ENCODE measurements at places on chromosomes 2 and 18.
A peak's percentile ranks its signal among the peaks of the same experiment; 100 is the strongest.

DNA sequence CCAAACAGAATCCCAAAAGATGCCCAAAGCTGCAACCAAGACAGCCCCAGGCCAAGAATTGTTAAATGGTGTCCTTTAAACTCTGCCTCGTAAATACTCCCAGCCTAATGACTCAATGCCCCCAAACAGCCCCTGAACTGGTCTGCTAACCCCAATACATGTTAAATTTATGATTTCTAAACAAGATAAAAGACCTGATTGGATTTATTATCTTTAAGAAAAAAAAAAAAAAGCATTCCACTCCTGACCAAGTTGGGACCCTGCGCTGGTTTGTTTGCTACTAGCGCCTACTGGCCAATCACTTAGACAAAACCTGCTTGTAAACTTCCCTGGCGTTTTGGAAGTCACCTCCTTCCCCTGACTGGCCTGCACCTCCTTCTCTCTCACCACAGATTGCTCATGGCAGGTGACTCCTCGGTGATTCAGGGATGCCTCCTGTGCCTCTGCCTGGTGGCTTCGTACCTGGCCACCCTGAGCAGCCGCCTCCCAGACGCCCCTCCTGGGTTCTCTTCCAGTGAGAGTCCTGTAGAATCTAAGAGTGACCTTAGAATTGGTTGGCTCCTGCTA lies 121.3 kb downstream of the BCL11A start:
- no peak for DNase-seq

GRCh38 chr2:121895723-121896571 lies 140.5 kb downstream of the TSN start:
- DNase-seq, result no peak

- DNase-seq, result no peak
Observed at GRCh38 chr18:7624697-7625096, 57.6 kb downstream of the PTPRM start.

GRCh38 chr2:55418072-55418471 lies 1.6 kb downstream of the CCDC88A start:
- DNase-seq, result no peak

GRCh38 chr2:5520463-5520972 lies 171.7 kb upstream of the SOX11 start:
- DNase-seq, result peak; percentile 74

DNA sequence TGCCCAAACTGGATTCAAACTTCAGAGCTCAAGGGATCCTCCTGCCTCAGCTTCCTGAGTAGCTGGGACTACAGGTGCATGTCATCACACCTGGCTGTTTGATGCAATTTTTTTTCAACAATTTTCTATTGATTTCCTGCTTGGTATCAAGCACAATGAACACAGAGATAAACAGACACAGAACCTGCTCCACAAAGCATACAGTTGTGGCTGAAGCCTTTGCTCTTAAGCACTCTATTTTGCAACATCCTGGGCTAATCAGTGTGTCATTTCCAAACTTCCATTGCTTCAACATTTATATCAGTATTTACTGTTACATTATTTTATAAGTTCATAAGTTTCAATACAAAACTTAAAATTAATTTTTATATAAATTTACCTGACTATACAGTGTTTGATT lies 79.4 kb downstream of the NEB start:
- DNase-seq, result no peak

DNA sequence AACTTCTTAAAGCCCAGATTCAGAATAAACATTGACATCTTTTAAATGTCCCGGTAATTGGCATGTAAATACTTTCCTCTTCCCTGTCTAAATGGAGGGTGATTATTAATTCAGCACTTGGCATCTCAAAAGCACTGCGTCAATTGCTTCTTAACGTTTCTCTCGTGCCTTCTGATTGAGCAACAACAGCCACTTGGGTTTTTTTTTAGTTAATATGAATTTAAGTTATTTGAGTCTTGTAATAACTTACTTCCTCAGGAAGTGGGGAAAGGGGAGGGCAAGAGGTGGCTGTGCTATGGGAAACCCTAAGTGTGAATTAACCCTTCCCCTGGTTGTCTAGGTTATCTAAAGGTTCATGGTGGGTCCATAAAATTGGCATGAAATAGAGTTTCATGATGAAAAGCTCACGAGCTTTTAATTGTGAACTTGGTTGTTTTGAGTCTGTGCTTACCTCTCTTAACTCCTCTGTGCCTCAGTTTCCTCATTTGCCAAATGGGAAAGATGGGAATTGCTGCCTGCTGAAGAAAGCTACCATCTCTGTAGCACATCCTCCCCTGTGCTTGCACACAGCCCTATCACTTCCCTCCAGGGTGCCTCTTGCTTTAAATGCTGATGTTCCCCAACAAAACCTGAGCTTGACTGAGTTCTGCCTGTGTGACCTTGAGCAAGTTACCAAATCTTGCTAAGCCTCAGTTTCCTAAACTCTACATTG lies 126.3 kb upstream of the BCL2L11 start:
- DNase-seq, result no peak

DNA sequence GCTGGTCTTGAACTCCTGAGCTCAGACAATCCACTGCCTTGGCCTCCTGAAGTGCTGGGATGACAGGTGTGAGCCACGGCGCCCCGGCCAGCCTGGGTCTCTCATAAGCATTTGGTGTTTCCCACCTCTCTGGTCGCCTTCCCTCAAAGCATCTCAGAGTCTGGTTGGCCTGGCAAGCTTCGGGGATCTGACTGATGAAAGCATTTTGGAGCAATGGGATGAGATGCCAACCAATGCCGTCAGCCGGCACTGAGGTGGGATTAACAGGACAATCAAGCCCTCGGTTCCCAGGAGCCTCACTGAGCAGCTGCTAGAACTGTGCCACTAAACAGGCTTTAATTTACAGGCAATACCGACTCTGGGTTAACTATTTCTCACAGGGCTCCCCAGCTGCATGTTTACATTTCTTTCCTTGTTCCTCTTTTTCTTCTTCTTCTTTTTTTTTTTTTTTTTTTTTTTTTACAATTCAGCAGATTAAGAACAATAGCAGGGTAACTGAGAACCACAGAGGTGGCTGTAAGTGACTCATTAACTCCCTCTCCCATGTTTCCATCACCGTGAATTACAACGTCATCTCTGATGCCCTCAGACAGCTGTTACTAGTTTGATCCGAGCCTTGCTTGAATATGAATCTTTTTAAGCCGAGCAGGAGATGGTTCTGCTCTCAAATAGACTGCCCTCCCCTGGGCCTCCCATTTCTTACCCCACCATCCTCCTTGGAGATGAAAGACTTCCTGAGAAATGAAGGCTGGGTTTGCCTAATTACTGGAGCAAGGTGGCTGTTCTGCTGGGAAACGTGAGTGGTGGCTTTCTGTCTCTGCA lies 37.9 kb downstream of the ODC1 start:
- no peak for DNase-seq

DNA sequence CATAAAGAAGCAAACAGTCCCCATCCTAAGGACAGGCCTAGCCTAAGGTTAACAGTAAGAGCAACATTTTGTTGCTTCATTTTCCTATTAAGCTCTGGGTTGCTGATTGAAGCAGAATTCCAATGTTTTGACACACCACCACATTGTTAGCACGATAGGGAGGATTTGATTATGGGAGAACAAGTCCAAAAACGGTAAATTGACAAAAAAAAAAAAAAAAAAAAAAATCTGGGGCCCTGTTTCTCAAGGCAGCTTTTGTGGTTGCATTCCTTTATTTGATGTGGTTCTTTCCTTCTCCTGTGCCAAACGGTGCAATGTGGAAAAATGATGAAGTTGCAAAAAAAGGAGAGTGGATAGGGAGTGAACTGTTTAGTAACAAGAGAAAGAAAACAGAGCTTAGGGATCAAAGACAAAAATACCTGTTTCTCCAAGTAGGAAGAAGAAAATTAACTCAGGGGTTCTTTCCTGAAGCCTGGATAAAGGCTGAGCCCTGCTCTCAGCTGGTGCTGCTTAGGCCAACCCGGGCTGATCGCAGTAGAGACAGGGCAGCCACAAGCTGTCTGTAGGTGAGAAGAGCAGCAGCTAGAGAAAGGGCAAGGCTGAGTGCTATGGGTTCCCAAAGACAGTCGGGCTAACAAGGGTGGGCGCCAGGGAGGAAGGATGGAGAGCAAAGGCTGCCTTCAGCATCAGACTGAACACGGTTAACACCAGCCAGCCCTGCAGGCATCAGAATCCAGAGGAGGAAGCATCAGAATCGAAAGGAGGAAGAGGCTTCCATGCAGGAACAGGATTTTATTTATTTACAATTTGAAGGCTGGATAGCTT lies 167.8 kb upstream of the FOSL2 start:
- DNase-seq, result no peak

- DNase-seq, result no peak
Observed at GRCh38 chr2:196278491-196278911, 107.1 kb upstream of the STK17B start.

GRCh38 chr2:15778529-15779219 lies 161.7 kb upstream of the MYCN start:
- no peak for DNase-seq

DNA sequence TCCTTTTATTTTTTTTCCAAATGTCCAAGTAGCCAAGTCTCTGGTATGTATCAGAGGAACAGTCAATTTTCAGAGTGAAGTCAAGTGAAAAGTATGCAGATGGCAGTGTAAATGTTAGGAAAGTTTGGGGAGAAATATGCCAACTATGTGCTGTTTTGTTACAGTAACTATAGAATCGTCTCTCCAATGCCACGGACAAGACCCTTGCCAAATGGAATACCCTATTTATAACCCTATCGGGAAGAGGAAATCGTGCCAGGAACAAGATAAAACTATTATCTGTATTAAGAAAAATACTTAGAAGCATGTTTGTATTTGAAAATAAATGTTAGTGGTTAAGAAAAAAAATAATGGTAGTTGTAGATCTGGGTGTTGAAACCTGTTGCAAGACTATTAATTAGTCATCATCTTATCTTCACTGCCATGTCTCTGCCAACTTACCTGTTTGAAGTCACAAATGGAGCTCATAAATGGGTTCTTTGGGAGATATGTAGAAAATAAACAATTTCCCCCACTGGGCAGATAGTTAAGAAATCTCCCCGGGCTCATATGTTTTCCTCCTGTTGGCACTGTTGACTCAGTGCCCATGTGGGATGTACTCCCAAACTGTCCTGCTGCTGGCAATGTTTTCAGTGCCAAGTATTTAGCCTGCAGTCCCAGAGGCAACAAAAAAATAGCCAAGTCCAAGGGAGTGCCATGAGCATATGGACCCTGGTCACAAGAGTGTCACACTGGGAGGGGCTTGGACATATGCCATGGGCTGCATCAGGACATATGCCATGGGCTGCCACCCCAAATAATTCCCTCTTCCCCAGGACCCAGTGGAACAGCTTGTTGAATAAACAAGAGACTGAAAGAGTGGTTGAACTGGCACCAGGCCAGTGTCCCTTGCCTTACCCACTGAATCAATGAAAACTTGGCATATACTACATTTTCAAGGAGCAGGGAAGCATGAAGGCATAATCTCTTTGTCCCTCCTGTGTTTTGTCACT lies 366.9 kb downstream of the OSR1 start:
- peak; percentile 59 for DNase-seq

DNA sequence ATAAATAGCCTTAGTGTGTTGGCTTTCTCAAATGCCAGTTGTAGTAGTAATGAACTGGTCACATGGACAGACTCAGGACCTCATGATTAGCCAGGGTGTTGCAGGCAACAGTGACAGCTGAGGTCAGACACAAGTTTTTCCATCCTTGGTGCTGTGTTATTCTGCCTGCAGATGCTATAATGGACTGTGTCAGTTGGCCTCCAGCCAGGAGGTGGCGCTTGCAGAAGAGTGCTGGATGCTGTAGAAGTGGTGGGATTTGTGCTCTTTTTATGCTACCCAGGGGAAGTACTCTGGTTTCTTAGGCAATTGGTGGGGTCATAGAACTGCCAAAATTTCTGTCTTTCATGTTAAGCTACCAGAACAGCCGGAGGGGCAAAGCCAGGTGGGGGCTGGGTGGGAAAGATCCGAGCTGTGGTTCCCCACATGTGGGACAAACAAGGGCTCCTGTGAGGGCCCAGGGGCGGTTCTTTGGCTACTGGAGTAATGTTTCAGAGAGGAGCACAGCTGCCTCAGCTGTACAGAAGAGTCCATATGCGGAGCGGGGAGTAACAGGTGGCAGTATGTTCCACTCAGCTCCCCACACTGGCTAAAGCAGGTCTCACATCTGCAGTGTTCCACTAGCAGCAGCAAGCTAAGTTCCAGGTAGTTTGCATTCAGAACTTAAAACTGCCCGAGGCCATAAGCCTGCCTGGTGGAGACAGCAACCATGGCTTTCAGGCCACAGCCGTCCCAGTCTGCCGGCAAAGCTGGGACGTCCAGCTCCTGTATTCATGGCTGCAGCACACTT lies 104.4 kb downstream of the GULP1 start:
- DNase-seq, result no peak

DNA sequence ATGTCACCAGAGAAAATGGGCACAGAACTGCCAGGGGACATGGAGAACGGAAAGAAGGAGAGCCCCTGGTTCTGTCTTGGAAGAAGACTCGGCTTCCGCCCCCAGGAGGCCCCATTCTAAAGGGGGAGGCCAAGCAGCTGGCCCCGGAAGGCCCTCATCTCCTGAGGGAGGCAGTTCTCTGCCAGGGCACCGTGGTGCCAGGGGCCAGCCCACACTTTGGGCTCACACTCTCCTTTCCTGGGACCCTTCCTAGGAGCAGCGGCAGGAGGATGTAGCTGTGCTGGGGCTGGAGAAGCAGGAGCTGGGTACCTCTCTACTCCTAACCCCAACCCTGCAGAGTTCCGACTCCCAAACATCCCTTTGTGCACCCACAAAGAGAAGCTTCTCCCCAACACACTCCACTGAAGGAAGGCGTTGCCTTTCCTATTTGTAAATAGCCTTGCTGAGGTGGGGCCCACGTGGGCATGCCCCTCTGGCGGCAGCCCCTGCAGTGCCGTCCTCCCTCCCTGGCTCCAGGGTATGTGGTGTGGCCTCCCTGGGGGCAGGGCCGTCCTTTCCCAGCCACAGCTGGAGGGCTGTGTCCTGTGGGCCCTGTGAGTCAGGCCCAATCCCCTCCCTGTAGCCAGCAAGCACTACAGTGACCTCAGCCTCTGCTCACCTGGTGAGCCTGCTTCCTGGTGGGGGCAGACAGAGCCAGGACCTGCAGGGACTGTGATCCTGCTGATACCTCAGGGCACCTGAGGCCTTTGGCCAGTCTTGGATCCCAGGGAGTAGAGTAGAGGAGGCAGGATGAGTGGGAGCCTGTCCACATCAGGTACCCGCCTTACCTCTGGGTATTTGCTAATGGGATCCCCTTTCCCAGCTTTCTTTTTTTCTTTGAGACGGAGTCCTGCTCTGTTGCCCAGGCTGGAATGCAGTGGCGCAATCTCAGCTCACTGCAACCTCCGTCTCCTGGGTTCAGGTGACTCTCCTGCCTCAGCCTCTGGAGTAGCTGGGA lies 26.6 kb downstream of the ZFP36L2 start:
- no peak for DNase-seq

DNA sequence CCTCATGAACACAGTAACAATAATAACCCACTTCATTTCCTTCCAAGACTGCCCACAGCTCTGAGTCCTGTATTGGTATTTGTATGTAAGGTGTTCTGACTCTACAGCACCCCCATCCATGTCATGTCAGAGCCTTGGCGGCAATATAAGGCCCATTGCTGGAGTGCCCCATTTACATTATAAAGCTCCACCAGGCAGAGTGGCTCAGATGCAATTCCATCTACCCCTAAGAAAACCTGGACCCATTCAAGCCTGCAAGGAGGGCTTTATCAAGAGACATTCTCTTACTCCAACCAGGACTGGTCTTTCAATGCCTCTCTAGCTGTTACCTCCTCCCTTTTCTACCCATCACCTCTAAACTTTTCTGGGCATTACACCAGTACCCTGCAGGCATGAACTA lies 101.6 kb downstream of the ANTXR1 start:
- no peak for DNase-seq

GRCh38 chr2:39549000-39549399 lies 111.9 kb upstream of the MAP4K3 start:
- no peak for DNase-seq

GRCh38 chr2:45816272-45816671 lies 164.8 kb downstream of the PRKCE start:
- DNase-seq, result no peak

- no peak for DNase-seq
Observed at GRCh38 chr2:160472839-160473251, 20.8 kb downstream of the RBMS1 start.

Measured in SHP77 treated with DMSO at 0.1 percent for 48 hours (cell line).